ENCODE measurements at places on chromosomes 16 and 17.

DNA sequence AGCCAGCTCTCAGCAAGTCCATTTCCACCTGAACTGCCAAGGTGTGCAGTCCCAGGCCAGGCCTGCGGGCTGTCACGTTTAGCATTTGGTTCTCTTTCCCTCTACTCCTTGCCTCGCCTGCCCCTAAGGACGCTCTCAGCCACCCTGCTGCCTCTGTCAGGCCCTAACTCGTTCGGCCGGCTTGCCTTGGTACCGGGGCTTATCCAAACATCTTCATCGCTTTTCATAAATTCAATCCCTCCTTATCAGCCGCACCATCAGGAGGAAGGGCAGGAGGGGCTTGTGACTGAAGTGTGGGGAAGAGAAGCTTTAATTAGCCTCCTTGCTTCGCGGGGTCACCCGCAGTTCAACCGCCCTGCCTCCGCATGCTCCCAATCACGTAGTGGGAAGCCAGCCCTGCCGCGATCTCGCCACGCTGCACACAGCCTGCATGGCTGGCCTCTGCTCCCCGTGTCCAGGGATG lies 231.1 kb downstream of the SOX9 start:
- no peak overlapping the region for H3K27ac ChIP-seq
- H3K4me1 ChIP-seq: no peaks in the 10 kb centered on the region
- H3K4me3 ChIP-seq: no peak overlapping the region
- H3K36me3 ChIP-seq: no peaks in the 10 kb centered on the region
- no peak for DNase-seq

- no peak overlapping the region for H3K4me3 ChIP-seq
- DNase-seq: no peak
- H3K27ac ChIP-seq: no peak overlapping the region
- peaks cover 10% of the 10 kb centered on the region for H3K4me1 ChIP-seq
These were observed 42.5 kb upstream of the RASD1 start for GRCh38 chr17:17538417-17539391.

DNA sequence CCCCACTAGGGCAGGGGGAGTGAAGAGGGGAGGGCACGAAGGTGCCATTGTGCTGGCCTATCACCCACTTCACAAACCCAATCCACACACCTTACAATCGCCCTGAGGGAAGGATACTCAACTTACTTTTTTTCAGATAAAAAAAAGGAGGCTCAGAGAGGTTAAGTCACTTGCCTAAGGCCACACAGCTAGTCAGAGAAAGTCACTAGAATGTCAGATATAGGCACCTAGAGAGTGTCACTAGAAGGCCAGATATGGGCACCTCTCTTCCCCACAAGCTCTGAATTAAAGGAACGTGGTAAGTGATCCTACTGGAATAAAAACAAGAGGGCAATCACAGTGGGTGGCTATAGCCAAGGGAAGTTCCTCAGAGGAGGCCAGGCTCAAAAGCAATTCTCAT lies 204.5 kb upstream of the ASIC2 start:
- H3K36me3 ChIP-seq: no peaks in the 10 kb centered on the region
- DNase-seq: no peak
- H3K4me3 ChIP-seq: no peak overlapping the region
- no peak overlapping the region for H3K27ac ChIP-seq
- H3K27me3 ChIP-seq: no peaks in the 10 kb centered on the region
- H3K4me1 ChIP-seq: no peaks in the 10 kb centered on the region

DNA sequence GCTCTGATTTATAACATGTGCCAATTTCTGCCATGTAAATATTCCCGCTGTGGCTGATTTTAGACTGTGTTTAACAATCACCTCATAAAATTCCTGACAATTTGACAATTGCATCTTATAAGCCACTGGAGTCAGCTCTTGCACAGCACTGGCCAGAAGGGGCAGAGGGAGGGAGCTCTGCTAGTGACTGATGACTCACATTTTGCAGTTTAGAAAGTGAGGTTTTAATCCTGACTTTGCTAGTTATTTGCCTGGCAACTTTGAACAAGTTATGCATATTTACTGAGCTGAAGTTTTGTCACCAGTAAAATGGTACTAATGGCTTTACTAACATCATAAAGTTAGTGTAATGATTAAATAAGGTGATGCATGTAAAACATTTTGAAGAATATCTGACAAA lies 452.3 kb downstream of the CNTNAP4 start:
- no peak for DNase-seq
- H3K4me3 ChIP-seq: no peak overlapping the region
- no peaks in the 10 kb centered on the region for H3K4me1 ChIP-seq

- peaks cover 14% of the 10 kb centered on the region for H3K36me3 ChIP-seq
- DNase-seq: no peak
- no peaks in the 10 kb centered on the region for H3K27me3 ChIP-seq
- no peak overlapping the region for H3K4me3 ChIP-seq
- peaks cover 7% of the 10 kb centered on the region for H3K4me1 ChIP-seq
- peak overlapping the region; percentile 32 for H3K27ac ChIP-seq
These were observed 36.2 kb upstream of the NAT9 start for GRCh38 chr17:74812109-74813009.

GRCh38 chr16:57689762-57690558 lies 4.6 kb upstream of the DRC7 start:
- peak; percentile 42 for DNase-seq
- H3K27ac ChIP-seq: no peak overlapping the region
- no peaks in the 10 kb centered on the region for H3K4me1 ChIP-seq
- no peaks in the 10 kb centered on the region for H3K36me3 ChIP-seq

DNA sequence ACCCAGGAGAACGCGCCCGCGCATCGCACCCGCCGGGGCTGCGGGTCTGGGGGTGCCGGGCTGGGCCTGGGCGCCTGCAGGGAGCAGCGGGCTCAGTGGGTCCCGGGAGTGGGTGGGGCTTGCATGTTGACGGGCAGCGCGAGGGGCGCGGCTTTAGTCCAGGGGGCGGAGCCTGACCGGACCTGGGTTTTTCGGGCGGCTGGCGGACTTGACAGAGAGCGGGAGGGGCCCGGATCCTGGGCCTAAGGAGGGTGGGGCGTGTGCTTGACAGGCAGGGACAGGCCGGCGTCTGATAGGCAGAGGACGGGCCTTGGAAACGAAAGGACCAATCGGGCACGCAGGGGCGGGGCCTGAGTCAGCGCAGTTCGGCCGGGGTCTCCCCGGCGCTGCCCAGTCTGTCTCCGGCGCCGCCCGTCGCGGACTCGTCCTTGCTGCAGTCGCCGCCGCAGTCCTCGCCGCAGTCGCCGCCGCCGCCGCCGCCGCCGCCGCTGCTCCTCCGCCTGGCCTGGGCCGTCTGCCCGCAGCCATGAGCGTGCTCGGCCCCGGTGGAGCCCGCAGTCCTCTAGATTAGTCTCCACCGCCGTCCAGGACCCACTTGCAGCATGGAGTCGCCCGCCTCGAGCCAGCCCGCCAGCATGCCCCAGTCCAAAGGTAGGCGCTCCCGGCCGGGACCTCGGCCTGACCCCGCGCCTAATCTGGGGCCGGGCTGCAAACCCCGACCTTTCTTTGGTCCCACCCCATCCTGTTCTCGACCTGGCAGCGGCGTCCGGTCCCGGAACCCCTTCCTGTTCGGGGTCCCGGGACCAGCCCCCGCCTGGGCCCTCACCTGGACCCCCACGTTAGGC lies at the start of gene MAP2K3:
Gene MAP2K3, plus strand, starts transcription at position 393 of the 845 bp plus-strand sequence. Its CDS starts 210 bp downstream, at position 603.
- H3K4me3 ChIP-seq: peak within 1 kb of the TSS; percentile 77
- peaks cover 67% of the 10 kb centered on the region for H3K4me1 ChIP-seq
- no peaks in the 10 kb centered on the region for H3K36me3 ChIP-seq

- H3K4me1 ChIP-seq: no peaks in the 10 kb centered on the region
- H3K27ac ChIP-seq: no peak overlapping the region
- H3K4me3 ChIP-seq: no peak overlapping the region
- H3K36me3 ChIP-seq: no peaks in the 10 kb centered on the region
These were observed 17.2 kb downstream of the CD300LB start for GRCh38 chr17:74513987-74514631.

DNA sequence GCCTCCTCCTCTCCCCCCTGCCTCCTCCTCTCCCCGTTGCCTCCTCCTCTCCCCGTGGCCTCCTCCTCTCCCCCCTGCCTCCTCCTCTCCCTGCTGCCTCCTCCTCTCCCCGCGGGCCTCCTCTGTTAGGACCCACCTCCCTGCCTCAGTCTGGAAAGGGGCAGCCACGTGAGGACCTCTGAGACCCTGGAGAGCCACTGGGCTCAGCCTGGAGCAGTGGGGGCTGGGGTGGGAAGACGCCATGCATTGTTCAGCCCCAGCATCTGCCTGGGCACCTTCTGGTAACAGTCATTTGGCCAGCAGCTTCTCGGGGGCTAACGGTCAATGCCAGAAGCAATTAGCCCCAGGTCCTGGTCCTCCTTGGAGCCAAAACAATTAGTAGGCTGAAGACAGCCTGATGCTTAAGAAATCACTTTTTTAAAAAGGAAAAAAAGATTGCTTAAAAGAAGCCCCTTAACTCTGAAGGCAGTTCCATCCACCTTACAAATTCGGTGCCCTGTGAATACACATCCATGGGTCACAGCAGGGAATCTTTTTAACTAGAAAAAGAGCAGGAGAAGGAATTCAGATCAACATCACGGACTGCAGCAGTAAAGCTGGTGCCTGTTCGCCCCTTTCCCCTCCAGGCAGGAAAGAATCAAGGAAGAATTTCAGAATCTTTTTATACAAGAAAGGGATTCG lies 29.8 kb downstream of the NXN start:
- H3K36me3 ChIP-seq: no peaks in the 10 kb centered on the region
- peak overlapping the region; percentile 84 for H3K27ac ChIP-seq
- DNase-seq: no peak
- H3K4me3 ChIP-seq: no peak overlapping the region
- H3K4me1 ChIP-seq: peaks cover 50% of the 10 kb centered on the region

- H3K4me1 ChIP-seq: peaks cover 13% of the 10 kb centered on the region
- H3K36me3 ChIP-seq: no peaks in the 10 kb centered on the region
- H3K4me3 ChIP-seq: no peak overlapping the region
- peak; percentile 24 for DNase-seq
- no peak overlapping the region for H3K27ac ChIP-seq
- no peaks in the 10 kb centered on the region for H3K27me3 ChIP-seq
These were observed 13.6 kb upstream of the CBFB start for GRCh38 chr16:67015313-67015731.

DNA sequence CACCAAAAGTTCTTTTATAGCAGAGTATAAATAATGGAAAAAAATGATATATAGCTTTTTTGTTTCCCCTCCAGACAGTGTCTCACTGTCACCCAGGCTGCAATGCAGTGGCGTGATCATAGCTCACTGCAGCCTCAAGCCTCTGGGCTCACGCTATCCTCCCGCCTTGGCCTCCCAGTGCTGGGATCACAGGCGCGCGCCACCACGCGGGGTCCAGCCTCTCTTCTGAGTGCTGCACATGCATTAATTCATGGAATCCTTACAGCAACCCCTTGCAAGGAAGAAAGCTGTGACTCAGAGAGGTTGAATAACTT lies 18.0 kb upstream of the ZNF629 start:
- no peaks in the 10 kb centered on the region for H3K27me3 ChIP-seq
- no peaks in the 10 kb centered on the region for H3K4me1 ChIP-seq
- DNase-seq: no peak
- peak overlapping the region; percentile 96 for H3K27ac ChIP-seq
- H3K4me3 ChIP-seq: peak overlapping the region; percentile 72
- no peaks in the 10 kb centered on the region for H3K36me3 ChIP-seq

GRCh38 chr16:57004387-57005250 lies 15.3 kb downstream of the NLRC5 start:
- H3K4me3 ChIP-seq: no peak overlapping the region
- no peaks in the 10 kb centered on the region for H3K27me3 ChIP-seq
- no peaks in the 10 kb centered on the region for H3K4me1 ChIP-seq
- H3K27ac ChIP-seq: no peak overlapping the region

DNA sequence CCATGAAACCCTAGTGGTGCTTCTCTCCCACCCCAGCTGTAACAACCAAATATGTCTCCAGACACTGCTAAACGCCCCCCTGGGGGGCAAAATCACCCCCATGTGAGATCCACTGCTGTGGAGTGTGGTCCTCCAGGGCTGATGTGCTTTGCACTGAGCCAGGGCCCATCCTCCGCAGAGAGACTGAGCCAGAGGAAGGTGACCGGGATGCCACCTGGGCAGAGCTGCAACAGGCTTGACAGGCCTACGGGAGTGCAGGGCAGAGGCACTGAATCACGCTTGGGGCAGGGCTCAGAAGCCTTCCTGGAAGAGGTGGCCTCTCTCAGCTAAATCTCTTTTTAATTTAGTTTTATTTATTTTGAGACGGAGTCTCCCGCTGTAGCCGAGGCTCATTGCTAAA lies 4.4 kb downstream of the GJD3 start:
- no peaks in the 10 kb centered on the region for H3K36me3 ChIP-seq
- H3K27ac ChIP-seq: no peak overlapping the region
- no peak for DNase-seq
- H3K4me1 ChIP-seq: no peaks in the 10 kb centered on the region

GRCh38 chr17:76996741-76997694 lies 128.8 kb downstream of the MGAT5B start:
- no peak overlapping the region for H3K27ac ChIP-seq
- H3K27me3 ChIP-seq: peaks cover 7% of the 10 kb centered on the region
- H3K4me3 ChIP-seq: no peak overlapping the region
- DNase-seq: no peak

GRCh38 chr16:69190598-69190997 lies 3.6 kb downstream of the SNTB2 start:
- no peaks in the 10 kb centered on the region for H3K27me3 ChIP-seq
- no peak overlapping the region for H3K27ac ChIP-seq
- H3K4me1 ChIP-seq: peaks cover 60% of the 10 kb centered on the region
- no peak overlapping the region for H3K4me3 ChIP-seq
- no peak for DNase-seq

DNA sequence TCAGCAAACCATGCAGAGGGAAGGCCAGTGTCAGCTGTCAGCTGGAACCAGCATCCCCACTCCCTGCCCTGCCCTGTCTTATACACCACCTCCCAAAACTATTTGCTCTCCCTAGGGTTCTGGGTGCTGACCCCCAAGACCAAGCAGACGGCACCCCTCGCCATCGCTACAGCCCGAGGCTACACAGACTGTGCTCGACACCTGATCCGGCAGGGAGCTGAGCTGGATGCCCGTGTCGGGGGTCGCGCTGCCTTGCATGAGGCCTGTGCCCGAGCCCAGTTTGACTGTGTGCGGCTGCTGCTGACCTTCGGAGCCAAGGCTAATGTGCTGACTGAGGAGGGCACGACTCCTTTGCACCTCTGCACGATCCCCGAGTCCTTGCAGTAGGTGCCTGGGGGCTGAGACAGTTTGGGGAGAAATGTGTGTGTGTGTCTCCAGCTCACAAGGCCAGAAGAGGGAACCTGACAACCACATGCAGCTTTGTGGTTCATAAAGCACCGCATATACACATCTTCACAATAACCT lies 1.5 kb downstream of the ASB16 start:
- H3K4me1 ChIP-seq: no peaks in the 10 kb centered on the region
- DNase-seq: no peak
- no peaks in the 10 kb centered on the region for H3K27me3 ChIP-seq

- H3K27ac ChIP-seq: no peak overlapping the region
- H3K4me1 ChIP-seq: no peaks in the 10 kb centered on the region
- no peak overlapping the region for H3K4me3 ChIP-seq
- no peaks in the 10 kb centered on the region for H3K27me3 ChIP-seq
These were observed 5.0 kb downstream of the DUS1L start for GRCh38 chr17:82060614-82061013.

DNA sequence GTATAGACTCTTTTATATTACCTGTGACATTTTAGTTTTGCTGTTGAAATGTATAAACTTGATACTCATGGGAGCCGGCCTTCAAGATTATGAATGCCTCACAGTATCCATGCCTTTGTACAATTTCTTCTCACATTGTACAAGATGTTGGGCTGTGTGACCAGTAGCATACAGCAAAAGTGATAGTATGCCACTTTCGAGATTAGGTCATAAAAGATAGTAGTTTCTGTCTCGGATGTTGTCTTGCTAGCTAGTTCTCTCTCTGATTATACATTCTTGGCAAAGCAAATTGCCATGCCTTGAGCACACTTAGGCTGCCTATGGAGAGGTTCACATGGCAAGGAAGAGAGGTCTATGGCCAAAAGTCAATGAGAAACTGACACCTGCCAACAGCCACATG lies 1309.8 kb upstream of the CDH8 start:
- no peaks in the 10 kb centered on the region for H3K27me3 ChIP-seq
- H3K27ac ChIP-seq: no peak overlapping the region
- no peaks in the 10 kb centered on the region for H3K4me1 ChIP-seq
- H3K36me3 ChIP-seq: no peaks in the 10 kb centered on the region
